Stimulated activated CD8-positive, alpha-beta memory T cell treated with anti-CD3 and anti-CD28 coated beads, Interleukin-15, amount 100 ng/mL, for 4 hours (primary cell): ENCODE measurements at places on chromosomes 1 and 21.

GRCh38 chr1:70672442-70672888, 261.4 kb downstream of the CTH start:
- no peak for DNase-seq

DNA sequence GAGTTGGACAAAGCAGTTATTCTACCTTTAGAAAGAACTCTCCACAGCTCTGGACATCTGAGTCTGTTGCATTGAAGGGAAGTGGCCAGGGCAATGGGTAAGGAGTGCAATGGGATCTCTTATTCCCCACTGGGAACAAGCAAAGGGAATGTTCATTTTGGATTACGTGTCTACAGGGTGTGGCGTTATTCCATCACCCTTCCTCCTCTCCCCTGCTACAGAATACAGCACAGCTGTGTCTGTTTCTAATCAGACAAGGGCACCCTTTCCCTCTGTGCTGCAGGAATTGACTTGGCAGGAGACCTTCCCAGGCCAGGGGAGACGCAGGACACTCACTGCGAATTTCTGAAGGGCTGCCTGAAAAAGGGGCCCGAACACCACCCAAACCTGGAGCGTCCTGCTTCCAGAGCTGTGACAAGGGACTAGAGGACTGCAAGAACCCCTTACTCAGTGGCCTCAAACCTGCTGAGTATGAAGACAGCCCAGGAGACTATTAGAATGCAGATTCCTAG, 163.6 kb upstream of the RAB4A start:
- DNase-seq, result no peak

- no peak for DNase-seq
These were observed 65.6 kb upstream of the KCTD3 start for GRCh38 chr1:215501496-215501895.

GRCh38 chr1:219405531-219406331, 207.2 kb downstream of the ZC3H11B start:
- no peak for DNase-seq

GRCh38 chr1:220369511-220369910, 97.3 kb upstream of the RAB3GAP2 start:
- no peak for DNase-seq

- no peak for DNase-seq
These were observed 7.6 kb upstream of the AADACL4 start for GRCh38 chr1:12636098-12636950.

- DNase-seq, result no peak
These were observed 70.4 kb upstream of the LYST start for GRCh38 chr1:235937123-235937522.

DNA sequence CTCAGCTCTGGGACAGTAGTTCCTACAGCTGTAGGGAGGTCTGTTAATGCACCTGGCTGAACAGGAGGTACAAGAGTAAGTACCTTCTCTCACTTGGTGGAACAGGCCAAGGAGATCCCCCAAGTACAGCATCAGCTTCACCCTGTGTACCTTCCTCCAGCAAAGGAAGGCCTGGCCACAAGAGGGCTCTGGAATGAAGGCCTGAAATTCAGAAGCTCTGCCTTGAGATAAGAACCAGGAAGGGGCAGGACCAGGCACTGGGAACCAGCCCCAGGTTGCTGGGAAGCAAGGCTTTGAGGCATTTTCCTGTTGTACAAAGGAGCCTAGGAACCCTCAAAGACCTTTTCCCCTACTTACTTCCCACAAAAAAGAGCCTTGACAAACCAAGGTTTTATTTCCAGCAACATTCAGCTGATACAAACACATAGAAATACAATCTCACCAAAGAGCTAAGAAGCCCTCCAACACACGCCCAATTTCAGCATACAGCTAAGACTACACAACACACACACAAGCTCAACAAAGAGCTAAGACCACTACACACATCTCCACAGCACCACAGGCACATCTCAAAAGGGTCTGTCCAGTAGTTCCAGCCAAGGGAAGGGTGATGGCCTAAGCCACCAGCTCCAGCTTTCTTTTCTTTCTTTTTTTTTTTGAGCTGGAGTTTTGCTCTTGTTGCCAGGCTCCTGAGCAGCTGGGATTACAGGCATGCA, 23.5 kb downstream of the F11R start:
- DNase-seq, result no peak

DNA sequence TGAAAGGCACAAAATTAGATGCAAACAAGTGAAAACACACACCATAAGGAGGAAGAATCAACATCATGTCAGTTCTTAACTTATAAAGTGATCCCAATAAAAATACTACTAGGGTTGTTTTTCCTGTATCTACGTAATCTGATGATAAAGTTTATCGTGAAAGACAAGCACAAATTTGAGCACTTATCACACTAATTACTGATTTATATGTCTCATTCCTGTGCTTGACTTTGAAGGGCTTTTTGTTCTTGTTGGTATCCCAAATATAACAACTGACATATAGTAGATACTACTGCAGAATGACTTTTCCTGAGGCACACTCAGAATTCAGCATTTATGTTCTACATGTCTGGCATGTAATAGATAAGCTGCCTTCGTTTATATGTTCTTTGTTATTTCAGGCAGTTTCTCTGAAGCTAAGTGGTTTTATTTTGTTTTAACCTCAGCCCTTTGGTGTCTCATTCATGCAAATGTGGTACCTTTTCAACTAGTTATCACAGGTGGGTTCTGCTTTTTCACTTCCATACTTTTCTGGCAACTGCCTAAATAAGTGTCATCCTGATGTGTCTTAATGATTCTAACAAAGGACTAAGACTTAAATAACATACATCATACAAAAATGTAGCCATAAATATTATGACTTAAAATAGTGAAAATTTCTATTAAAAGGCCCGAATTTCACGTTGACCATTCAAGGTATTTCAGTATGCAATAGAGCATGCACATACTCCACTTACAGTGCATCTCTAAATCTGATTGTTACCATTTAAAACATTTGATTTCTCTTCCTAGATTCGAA, 73.2 kb downstream of the LRRC8C start:
- DNase-seq, result no peak

GRCh38 chr1:53669621-53670191, 69.3 kb downstream of the GLIS1 start:
- no peak for DNase-seq

GRCh38 chr1:45530632-45531135, 9.0 kb upstream of the PRDX1 start:
- DNase-seq, result no peak

- DNase-seq, result no peak
These were observed 8.9 kb downstream of the MTF1 start for GRCh38 chr1:37850352-37850955.

- no peak for DNase-seq
These were observed 86.8 kb upstream of the PUM1 start for GRCh38 chr1:31152181-31152795.

DNA sequence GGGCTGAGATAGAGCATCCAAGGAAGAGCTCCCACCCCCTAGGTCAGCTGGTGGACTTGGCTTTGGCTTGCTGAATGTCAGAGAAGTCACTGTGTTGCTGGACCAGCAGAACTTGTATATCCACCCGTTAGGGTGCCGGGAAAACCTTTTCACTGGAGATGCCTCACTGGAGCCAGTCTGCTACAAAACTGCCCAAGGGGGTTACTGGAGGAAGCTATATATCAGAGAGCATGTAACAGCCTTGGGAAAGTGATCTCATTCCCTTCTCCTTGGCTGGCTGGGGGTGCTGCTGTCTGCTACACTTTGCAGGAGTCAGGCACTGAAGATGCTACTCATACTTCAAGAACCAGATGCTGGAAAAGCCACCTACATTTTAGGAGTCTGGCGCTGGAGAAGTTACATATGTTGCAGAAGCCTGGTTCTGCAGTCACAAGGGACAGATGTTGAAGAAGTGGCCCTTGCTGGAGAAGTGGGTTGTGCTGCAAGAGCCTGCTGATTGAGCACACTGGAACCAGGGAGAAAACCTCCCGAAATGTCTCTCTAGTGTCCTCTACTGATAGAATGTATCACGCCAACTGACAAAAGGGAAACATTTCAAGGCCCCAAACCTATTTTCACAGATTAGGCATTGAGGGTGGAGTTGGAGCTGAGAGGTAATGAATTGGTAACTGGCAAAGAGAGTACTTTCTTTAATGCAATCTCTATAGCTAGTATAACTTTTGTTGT, 250.6 kb downstream of the SPATA17 start:
- no peak for DNase-seq

DNA sequence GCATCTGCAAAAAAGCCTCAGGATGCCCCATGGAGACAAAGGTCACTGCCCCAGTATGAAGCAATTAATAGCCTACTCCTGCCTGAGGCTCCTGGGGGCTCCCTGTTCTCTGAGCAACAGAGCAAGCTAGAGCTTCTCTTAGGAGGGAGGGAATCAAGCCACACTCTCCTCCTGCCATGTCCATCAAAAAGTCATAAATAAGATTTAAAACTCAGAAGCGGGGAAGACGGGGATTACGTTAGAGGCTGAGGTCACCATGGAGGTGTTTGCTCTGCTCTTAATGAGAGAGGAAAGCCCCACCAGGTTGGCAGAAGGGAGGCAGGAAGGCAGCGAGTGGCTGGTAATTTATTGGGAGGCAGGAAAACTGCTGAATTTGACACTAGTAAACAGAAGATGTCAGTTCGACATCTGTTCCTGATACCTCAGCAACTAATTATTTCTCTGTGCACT, 98.4 kb upstream of the TNR start:
- DNase-seq, result no peak

DNA sequence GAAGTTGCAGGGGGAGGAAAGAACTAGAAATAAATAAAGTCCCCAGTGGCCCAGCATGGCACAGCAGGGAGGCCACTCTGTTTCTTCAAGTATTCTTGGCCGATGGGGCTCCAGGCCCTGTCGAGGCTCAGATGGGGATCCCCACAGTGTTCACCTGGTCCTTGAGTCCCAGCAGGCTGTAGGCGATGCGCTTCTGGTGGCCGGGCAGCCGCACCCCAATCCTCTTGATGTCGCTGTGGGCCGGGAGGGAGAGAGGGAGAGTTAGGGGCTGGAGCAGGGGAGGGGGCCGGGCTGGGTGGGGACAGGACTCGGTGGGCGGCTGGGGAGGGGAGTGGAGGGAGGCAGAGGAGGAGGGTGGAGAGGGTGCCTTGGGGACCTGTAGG, 30.8 kb downstream of the EPHA2 start:
- no peak for DNase-seq

GRCh38 chr1:84538599-84538998, 32.2 kb upstream of the GNG5 start:
- no peak for DNase-seq

GRCh38 chr1:19730793-19731192, 66.1 kb downstream of the HTR6 start:
- no peak for DNase-seq

DNA sequence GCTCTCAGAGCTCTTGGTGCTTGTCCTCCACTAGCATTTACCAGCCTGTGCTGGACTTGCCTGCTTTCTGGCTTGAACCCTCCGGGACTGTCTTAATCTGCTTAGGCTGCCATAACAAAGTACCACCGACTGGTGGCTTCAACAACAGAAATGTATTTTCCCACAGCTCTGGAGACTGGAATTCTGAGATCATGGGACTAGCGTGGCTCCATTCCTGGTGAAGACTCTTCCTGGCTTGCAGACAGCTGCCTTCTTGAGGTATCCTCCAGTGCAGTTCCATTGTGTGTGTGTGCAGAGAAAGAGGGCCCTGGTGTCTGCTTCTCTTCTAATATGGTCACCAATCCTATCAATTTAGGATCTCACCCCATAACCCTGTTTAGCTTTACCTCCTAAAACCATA, 22.0 kb upstream of the RCAN1 start:
- DNase-seq, result no peak

DNA sequence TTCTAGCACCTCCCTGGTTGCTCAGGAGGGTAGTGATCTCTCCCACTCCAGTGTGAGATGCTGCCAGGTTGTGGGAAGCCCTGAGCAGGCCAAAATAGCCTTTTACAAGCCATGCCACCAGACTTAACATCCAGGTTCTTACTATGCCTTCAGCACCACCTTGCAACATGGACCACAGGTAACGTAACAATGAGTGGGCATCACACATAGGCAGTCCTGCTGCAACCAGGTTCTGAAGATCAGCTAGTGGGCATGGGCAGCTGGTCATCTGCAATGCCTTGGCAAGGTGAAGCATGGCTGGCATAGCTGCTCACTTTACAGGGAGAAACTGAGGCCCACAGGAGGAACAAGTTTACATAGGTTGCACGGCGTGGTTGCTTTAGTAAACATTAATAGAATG, 40.7 kb downstream of the DHCR24 start:
- DNase-seq, result no peak

DNA sequence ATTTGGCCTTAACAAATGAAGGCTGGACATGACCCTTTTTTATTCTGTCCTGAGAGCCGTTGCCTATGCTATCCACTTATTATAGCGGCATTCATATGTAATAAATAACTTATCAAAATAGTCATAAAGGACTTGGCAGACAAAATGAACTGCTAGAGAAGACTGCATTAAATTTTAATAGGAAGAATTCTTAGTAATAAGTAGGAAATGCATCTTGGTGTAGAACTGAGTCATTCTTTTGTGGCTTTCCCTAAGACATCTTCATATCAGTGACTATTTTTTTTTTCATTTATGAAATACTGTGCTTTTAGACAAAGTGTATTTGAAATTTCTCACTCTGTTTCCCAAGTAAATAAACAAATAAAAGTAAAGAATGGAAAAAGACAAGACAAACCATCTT, 45.6 kb downstream of the PBX1 start:
- no peak for DNase-seq

- DNase-seq, result no peak
These were observed 10.0 kb downstream of the ARMH1 start for GRCh38 chr1:44684525-44684924.

DNA sequence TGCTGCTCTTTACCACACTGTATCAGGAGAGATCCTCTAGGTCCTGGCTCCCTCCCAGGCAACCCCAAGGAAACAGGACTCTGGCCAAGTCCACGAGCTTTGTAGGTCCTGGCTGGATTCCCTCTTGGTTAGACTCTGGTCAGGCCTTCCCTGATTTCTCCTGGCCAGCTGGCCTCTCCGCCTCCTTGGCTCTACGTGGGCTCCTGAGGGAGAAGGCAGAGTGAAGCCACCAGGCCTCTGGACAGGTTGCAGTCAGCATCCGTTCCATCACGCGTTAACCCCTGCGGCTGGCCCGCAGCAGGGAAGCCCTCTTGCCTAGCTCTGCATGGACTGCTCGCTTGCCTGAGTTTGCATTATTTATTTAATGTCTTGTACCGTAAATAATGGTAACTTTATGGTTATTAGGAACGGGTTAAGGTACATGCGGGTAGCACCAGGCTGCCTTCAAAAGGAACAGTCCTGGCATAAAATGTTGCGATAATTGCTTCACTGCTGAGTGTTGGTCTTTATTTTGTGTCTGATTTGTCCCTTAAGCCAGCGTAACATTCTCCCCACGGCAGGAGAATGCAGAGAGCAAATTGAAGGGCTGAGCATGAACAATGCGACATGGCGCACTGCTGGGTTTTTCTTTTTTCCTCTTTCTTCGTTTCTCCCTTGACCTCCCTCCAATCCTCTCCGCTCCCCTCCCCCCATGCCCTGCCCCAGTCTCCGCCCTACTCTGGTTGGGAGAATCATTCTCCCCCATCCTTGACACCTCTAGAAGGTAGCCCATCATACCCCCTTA, 100.3 kb downstream of the RNF220 start:
- no peak for DNase-seq
